Left ventricle myocardium inferior (tissue), 1 donor: ENCODE measurements at places on chromosomes 12 and 14.

GRCh38 chr14:56569174-56569573 is 10.4 kb upstream of the TMEM260 start:
- DNase-seq: no peak

- DNase-seq: peak; percentile 68
Measured at GRCh38 chr12:121803861-121804416, at the start of gene SETD1B. TSS of gene SETD1B (plus strand) at chr12:121804009. CDS start at chr12:121804738, 729 bp downstream.

GRCh38 chr12:115507560-115507889 is 770.0 kb downstream of the MED13L start:
- DNase-seq: no peak

DNA sequence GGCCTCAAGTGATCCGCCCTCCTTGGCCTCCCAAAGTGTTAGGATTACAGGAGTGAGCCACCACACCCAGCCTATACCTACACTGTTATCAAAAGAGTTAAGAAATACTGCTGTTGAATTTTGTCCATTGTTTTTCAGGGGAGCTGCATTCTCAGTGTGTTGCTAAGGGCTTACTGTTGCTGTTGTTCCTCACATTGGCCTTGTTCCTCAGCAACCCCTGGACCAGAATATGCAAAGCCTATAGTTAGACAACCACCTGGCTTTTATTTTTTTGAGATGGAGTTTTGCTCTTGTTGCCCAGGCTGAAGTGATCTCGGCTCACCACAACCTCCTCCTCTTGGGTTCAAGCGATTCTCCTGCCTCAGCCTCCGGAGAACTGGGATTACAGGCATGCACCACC is 4.7 kb upstream of the ATP6V0A2 start:
- DNase-seq: no peak

GRCh38 chr14:23437133-23438100 is 2.0 kb upstream of the MYH7 start:
- DNase-seq: no peak

DNA sequence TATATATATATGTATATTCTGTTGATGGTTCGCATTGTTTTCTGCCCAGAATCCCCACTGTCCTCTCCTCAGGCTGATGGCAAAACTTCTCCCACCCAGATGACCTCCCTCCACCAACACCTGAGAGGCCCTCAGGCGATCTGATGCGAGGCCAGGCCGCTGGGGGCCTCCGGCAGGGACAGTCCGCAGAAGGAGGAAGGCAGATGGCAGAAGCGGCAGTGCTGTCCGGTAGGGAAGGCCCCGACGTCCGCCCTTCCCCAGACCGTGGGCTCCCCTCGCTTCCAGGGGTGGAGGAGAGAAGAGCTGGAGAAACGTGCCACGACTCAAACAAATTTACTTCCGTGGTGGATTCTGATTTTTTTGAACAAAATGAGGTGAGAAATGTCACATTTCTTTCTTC is 178.3 kb upstream of the RGS6 start:
- no peak for DNase-seq

GRCh38 chr12:46304070-46304469 is 35.2 kb upstream of the SLC38A1 start:
- no peak for DNase-seq

GRCh38 chr14:104118006-104118844 is 20.2 kb upstream of the KIF26A start:
- peak; percentile 3 for DNase-seq

DNA sequence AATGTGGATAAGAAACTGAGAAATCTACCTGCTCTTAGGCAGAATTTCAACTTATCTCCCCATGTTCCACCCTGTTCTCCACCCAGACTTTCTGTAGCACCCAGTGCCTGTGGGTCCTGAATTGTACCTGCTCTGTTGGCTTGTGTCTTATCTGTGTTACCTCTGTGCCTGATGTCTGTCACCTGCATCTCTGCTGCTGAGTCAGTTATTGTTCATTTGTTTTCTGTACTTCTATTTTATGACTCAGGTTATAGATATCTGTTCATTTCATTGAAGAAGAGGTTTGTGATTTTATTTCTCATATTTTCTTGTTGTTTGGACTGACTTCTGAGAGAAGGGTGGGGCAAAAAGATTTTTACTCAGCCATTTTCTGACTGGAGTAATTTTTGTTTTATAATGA is 11.7 kb downstream of the SOCS4 start:
- DNase-seq: no peak

GRCh38 chr12:121796855-121797751 is 3.6 kb upstream of the RHOF start:
- DNase-seq: peak; percentile 96

DNA sequence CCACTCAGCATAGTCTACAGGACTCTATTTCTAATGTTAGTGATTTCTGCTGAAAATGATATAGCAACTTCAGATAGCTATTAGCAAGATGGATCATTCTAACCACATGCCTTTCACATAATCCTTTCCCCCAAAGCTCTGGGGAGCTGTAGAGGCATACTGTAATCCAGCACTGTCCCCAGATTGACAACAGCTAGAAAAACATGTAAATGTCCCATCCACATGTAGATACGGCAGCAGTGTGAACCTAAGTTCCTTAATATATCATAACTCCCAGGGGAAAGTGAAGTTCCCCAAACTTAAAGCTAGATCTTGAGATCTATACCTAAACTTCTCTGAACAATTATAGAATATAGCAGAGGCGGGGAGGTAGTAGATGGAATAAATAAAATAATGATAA is 14.0 kb downstream of the ZNF664 start:
- no peak for DNase-seq

DNA sequence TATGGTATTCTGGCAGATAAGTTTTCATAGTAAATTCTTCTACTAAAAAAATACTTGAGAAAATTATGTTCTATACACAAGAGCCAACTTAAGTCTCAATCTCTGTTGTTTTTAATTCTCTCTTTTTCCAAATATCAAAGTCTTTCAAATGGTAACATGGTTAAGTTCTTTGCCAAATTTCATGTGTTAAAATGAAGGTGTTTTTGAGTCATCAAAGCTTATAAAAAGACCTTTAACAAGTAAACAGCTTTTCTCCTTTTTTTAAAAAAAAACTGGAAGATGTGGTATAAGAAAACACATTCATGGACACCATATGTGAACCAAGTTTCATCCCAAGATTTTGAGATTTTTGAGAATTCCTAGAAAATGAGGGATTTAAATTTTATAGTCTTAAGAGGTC is 111.3 kb downstream of the FOXG1 start:
- DNase-seq: no peak

- no peak for DNase-seq
Measured at GRCh38 chr14:23174296-23175184, 8.9 kb downstream of the SLC7A8 start.

DNA sequence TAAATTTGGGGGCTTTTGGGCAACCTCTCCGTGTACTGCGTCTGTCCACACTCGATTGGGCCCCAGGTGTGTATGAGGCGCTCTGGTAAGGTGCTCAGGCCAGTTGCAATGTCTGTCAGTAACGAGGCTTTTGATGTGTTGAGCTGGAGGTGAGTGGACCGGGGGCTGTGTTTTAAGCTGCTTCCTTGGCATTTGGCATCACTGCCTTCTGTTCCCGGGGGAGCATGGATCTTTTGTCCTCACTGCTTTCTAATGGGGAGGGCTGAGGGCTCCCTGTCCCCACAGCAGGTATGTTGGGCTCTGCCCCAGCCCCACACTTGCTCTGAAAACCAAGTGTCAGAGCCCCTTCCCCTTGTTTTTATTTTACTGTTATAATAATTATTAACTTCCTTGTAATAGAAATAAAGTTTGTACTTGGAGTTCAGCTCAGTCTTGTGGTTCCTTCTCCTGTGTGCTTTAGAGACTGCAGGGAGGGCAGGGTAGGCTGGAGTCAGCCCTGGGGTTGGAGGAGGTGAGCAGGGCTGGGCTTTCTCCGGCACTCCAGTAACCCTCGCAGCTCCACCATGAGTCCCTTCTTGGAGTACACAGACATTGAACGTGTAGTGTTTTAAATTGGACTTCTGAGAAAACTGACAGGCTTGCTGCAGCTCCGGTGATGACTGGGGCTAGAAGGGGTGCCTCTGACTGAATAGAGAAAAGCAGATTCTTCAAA is 28.0 kb downstream of the TRAFD1 start:
- no peak for DNase-seq

DNA sequence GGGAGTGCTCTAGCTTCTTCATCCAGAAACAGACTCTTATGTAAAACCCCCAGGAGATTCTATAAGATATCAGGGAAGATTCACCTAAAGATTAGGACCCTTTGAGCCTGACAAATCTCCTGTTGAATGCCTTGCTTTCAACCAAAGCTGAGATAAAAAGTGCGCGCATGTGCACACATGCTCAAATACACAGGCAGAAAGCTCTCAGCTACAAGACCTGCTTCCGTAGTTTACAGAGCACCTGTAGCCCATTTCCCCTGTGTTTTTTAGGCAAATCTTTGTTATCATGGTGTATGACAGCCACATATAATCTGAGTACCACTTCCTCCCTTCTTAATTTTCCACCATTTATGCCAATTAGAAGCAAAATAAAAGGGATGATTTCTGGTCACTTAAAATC is 866.9 kb downstream of the NRXN3 start:
- no peak for DNase-seq

GRCh38 chr12:113154351-113154973 is 4.9 kb downstream of the CFAP73 start:
- DNase-seq: no peak

DNA sequence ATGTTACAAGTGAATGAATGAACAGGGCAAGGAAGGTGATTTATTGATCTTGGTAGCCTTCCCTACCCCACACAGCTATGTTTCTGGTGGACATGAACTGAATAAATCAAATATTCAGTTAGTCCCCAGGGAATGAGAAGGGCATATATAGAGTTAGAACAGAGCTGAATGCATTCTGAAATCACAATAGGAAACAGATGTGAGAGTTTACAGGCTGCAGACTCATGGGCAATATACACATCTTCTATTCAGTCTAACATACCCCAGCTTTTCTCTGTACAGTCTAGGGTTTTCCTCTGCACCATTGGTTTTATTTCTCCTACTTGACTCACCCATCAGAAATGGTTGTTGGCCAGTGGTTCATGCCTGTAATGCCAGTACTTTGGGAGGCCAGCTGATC is 7.3 kb upstream of the STX2 start:
- DNase-seq: no peak

- no peak for DNase-seq
Measured at GRCh38 chr14:85417396-85417795, 112.5 kb upstream of the FLRT2 start.

- no peak for DNase-seq
Measured at GRCh38 chr12:50661300-50662115, 102.4 kb upstream of the ATF1 start.

DNA sequence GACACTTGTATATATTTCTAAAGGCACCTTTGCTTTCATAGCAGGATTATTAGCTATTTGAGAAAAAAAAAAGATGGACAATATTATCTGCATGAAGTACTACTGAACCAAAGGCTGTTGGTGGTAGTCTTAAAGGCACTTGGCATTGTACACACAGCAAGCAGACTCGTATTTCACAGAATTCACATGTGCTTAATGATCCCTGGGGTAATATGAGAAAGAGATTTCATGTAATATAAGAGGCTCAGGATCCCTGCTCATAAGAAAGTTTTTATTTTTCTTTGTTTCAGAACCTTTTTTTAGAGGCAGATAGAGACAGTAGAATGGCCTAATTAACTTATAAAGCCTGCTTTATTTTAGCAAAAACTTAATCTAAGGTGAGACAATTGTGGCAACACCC is 59.5 kb downstream of the SYNE2 start:
- DNase-seq: no peak
